ENCODE measurements at places on chromosomes 12 and 14. TPM values are rescaled to one million over a fixed set of nuclear protein-coding genes. Genes with fewer than 3 reads are reported as not detected.
A peak's percentile ranks its signal among the peaks of the same experiment; 100 is the strongest.

CPNE6 gene
- total RNA-seq, result not detected

ALG10 gene
- total RNA-seq, result 15.2 TPM

- H3K4me3 ChIP-seq, result no peak overlapping the region
- H3K4me1 ChIP-seq, result no peaks in the 10 kb centered on the region
- no peak overlapping the region for H3K27ac ChIP-seq
- no peaks in the 10 kb centered on the region for H3K36me3 ChIP-seq
Measured at GRCh38 chr12:23236066-23236780, 611.3 kb downstream of the ETNK1 start.

DNA sequence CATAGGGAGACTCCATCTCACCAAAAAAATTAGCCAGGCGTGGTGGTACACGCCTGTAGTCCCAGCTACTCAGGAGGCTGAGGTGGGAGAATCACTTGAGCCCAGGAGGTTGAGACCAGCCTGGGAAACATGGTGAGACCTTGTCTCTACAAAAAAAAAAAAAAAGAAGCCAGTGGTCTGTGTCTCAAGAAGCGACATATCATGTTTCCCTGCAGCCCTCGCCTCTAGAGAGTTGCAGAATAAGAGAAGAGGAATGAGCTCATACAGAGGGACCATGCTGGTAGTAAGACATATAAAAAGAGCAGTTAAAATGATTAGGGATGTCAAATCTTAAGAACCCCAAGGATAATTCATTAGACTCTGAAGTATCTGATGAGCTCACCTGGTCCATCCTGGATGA is 39.4 kb upstream of the BICDL1 start:
- H3K4me3 ChIP-seq, result no peak overlapping the region
- no peaks in the 10 kb centered on the region for H3K4me1 ChIP-seq
- no peak overlapping the region for H3K27ac ChIP-seq
- no peaks in the 10 kb centered on the region for H3K27me3 ChIP-seq

- DNase-seq, result no peak
- no peaks in the 10 kb centered on the region for H3K4me1 ChIP-seq
- H3K27ac ChIP-seq, result no peak overlapping the region
- no peaks in the 10 kb centered on the region for H3K36me3 ChIP-seq
- no peak overlapping the region for H3K4me3 ChIP-seq
Measured at GRCh38 chr14:27553790-27554189, 956.0 kb upstream of the NOVA1 start.

- no peaks in the 10 kb centered on the region for H3K36me3 ChIP-seq
- no peak for DNase-seq
- H3K27ac ChIP-seq, result peak overlapping the region; percentile 53
- no peaks in the 10 kb centered on the region for H3K27me3 ChIP-seq
Measured at GRCh38 chr12:54571193-54572188, 17.0 kb downstream of the PPP1R1A start.

GRCh38 chr14:74988993-74989392 is 13.7 kb upstream of the EIF2B2 start:
- no peaks in the 10 kb centered on the region for H3K36me3 ChIP-seq
- H3K27ac ChIP-seq, result no peak overlapping the region
- H3K27me3 ChIP-seq, result no peaks in the 10 kb centered on the region

Measured in neural crest cell (in vitro differentiated cells).